Caki2 (cell line): ENCODE measurements at places on chromosomes 4 and X.

GRCh38 chr4:159206427-159206871 lies 103.6 kb downstream of the RAPGEF2 start:
- no peak for DNase-seq

- DNase-seq: peak; percentile 66
Observed at GRCh38 chr4:146957237-146957636, 11.6 kb upstream of the TTC29 start.

DNA sequence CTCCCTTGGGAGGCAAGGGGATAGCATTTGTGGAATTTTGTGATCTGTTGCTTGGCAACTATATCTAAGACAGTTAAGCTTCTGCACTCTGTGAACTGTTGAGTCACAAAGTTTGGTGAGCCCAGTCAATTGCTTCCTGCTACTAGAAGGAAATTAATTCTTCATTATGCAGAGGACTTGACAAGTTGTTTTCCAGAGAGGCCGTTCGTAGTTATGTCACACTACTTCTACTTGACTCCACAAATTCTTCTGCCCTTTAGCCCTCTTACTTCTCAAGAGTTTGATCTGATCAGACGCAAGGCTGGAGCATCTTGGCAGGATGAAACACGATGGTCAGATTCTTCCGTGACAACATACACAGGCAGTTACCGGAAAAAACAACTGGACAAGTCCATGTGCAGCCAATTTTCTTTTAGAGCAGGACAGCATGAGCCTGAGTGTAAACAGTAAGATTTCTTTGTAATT lies at the start of gene C4orf51:
Gene C4orf51 (plus strand): TSS at position 156 of the 465 bp plus-strand sequence. CDS start 58 bp downstream, at position 214.
- peak; percentile 63 for DNase-seq

DNA sequence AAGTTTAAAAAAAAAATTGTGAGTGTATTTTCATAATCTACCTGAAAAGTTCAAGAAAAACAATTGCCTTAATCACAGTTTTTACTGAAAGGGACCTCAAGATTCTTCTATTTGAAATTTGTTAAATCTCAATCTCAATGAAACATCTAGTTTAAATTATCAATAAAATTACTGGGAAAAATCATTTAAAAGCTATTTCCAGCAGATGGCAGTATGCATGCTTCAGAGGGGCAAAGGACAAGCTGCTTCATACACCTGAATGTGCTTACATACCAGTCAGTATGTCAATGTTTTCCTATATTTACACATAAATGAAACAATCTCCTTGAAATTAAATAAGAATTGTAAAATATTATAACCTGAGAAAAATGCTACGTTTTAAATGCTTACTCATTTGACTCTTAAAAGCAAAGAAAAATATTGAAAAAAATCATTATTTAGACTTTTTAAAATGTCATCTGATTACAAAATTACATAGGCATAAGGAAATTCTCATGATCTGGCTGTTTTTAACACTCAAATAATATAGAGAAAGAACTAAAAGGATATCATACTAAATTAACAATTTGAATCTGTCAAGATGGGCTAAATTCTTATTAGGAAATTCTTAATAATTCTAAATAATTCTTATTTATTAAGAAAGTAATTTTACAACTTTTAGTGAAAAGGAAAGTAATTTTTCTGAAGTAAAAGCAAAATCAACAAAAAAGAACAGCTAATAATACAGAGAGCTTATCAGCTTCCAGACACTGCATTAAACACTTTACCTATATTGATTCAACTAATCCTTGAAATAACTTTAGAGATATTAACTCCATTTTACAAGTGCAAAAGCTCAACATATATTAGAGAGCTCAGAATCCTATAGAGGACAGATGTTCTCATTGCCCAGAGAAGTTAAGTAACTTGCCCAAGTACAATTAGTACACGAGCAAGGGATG lies 242.1 kb downstream of the ADAMTS3 start:
- DNase-seq: peak; percentile 35

GRCh38 chr4:184553891-184554290 lies 79.5 kb upstream of the IRF2 start:
- no peak for DNase-seq

DNA sequence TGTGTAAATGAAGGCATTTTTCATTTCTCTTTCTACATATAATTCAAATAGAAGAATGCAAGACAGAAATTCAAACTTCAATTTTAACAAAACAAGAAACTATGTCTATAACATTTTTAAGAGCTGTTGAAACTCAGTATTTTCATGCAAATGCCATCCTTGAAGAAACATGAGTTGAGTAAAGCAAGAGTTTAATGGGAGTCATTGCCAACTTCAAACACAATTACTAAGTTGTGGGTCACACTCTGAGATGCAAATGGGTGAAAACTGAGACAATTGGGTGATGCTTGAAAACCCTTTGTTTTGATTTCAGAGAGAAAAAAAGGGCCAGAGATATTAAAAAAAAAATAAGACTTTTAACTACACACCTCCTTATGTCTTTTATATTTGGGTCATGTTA lies 865.9 kb downstream of the FAT4 start:
- DNase-seq: no peak

DNA sequence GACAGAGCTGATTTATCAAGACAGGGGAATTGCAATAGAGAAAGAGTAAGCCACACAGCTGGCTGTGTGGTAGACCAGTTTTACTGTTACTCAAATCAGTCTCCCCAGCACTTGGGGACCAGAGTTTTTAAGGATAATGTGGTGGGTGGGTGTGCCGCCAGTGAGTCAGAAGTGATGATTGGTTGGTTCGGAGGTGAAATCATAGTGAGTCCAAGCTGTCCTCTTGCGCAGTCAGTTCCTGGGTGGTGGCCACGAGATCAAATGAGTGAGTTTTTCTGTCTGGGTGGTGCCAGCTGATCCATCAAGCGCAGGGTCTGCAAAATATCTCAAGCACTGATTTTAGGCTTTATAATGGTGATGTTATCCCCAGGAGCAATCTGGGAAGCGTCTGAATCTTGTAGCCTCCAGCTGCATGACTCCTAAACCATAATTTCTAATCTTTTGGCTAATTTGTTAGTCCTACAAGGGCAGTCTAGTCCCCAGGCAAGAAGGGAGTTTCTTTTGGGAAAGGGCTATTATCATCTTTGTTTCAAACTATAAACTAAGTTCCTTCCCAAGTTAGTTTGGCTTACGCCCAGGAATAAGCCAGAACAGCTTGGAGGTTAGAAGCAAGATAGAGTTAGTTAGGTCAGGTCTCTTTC lies 44.0 kb upstream of the PPP1R2C start:
- no peak for DNase-seq

GRCh38 chr4:185502386-185502785 lies 30.9 kb upstream of the CCDC110 start:
- no peak for DNase-seq

- no peak for DNase-seq
Observed at GRCh38 chr4:188109157-188109755, at the start of gene TRIML2. Gene TRIML2, minus strand, starts transcription at chr4:188109603. Its CDS starts 4,235 bp downstream, at chr4:188105368.

- DNase-seq: no peak
Observed at GRCh38 chr4:102601586-102602227, 100.5 kb downstream of the NFKB1 start.

GRCh38 chr4:168240821-168241220 lies 77.7 kb downstream of the DDX60 start:
- DNase-seq: no peak

- no peak for DNase-seq
Observed at GRCh38 chrX:9340598-9341290, 124.1 kb upstream of the TBL1X start.

- no peak for DNase-seq
Observed at GRCh38 chrX:69268611-69269010, 103.4 kb upstream of the PJA1 start.

DNA sequence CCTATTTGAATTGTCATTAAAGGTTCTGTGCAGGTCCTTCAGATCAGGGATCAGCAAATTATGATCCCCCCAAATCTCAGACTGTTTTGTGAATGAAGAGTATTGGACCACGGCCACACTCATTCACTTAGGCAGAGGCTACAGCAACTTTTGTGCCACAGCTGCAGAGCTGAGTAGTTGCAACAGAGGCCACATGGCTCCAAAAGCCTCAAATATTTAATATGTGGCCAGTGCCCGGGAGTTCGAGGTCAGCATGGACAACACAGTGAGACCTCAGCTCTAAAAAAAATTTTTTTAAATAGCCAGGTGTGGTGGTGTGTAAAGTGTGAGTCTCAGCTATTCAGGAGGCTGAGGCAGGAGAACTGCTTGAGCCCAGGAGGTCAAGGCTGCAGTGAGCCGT lies 100.7 kb downstream of the NSUN7 start:
- no peak for DNase-seq

DNA sequence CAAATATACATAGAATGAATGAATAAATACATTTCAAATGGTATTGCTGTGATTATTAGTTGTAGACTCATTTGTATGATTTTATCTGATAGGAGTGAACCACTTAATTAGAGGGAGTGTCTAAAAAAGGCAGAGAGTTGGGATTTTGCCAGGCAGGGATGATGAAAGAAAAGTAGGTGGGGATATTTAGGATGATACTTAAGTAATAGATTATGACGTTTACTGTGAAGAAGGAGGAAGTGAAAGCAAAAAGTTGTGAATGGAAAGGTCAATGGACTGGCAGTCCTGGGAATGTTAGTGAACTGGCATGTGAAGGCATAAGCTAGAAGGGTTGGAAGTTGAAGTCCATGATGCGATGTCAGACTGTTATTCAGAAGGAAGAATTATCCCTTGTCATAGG lies 917.1 kb downstream of the RAPGEF2 start:
- DNase-seq: no peak

GRCh38 chr4:113328514-113328913 lies 279.1 kb downstream of the ANK2 start:
- DNase-seq: no peak

DNA sequence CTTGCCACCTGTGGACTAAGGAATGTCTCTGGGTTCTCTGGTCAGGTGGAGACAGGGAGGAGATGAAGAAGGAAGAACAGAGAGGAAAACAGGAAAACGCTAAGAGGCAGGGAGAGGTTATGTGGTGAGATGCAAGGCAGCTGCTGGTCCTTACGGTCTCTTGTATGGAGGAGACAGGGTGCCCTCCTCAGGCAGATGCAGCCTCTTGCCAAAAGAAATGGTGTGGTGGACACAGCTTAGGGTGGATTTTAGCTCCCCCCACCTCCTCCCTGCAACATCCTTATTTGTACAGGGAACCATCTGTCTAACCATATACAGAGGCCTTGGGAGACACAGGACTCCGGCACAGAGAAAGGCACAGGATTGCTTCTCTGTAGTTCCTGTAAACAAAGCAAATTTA lies 9.7 kb downstream of the OCIAD2 start:
- DNase-seq: no peak

GRCh38 chr4:1122505-1122904 lies 9.1 kb upstream of the RNF212 start:
- DNase-seq: no peak

DNA sequence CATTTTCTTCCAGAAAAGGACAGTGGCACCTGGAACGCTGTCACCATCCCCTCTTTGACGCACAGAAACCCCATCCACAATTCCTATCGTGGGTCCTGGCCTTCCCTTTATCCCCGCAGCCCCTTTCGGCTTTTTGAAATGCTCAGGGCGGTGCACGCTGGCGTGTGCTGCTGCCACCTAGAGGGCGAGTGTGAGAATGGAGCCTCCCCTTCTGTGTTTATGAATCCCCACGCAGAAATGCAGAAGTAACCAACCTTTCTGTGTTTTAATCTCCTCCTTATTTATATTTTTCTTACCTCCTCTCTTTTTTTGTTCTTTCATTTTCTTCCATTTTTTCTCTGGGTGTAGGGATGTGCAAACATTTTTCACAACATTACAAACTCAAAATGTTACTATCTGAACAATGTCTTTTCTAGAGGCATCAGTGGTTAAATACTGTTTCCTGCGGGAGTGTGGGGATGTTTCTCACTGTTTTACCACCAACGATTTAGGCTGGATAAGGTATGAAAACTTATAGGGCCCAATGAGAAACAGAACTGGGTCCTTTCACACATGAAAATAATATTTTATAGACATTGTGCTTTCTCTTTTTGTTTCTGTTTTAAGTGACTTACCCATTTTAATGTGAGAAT lies 50.0 kb downstream of the TMA16 start:
- DNase-seq: peak; percentile 31

DNA sequence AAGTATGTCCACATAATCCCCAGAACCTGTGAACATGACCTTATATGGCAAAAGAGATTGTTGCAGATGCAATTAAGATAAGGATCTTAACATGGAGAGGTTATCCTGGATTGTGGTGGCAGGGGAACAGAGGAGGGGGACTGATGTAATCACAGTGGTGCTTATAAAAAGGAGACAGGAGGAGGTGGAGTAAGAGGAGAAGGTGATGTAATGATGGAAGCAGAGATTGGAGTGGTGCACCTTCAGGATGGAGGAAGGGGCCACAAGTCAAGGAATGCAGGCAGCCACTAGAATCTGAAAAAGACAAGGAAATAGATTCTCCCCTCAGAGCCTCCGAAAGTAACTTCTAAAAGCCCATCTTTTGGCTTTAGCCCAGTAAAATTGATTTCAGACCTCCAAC lies 388.4 kb downstream of the BCOR start:
- DNase-seq: no peak

- no peak for DNase-seq
Observed at GRCh38 chrX:39766085-39766726, 331.6 kb downstream of the BCOR start.

DNA sequence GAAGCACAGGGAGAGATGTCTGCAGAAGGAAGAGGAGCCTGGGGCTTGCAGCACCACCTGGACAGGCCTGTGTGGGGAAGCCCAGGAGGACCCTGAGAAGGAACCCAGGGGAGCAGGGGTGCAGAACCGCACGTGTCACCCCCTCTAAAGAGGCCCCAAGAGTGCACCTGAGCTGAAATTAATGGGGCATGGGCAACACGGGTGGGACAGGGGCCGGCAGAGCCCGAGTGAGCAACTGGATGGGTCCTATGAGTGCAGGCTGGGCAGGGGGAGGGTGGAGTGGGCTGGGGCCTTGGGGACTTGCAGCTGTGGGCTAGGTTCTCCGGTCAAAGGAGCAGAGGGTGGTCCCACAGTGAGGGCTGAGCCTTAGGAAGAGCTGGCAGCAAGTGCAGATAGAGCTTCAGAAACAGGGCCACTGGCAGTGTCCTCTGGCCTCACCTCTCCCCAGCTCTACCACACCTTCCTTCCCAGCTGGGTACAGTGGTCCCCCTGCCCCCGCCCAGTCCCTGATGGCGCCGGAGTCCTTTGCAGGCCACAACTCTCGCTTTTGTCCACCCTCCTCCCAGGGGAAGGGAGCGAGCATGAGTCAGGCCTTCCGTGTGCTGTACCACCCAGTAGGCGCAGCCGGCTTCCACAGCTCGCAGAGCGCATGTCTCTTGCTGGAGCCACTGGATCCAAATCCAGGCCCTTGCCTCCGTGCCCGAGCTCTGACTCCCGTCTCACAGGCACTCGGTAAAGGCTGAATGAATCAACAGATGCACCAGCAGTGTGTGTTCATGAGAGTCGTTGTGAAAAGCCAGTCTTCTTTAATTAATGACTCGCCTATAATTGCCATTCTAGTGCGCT lies 131.6 kb downstream of the HMX1 start:
- no peak for DNase-seq

- DNase-seq: no peak
Observed at GRCh38 chrX:119687661-119688413, 5.1 kb downstream of the SEPTIN6 start.

DNA sequence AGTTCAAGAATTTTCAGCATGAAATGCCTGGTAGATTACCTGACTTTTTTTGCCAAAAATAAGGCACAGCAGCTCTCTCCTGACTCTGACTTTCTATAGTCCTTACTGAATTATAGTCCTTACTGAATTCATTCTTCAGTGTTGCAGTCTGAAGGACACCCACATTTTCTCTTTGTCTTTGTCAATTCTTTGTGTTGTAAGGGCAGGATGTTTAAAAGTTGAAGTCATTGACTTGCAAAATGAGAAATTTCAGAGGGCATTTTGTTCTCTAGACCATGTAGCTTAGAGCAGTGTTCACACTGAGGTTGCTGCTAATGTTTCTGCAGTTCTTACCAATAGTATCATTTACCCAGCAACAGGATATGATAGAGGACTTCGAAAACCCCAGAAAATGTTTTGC lies 168.0 kb downstream of the SOWAHB start:
- no peak for DNase-seq

GRCh38 chr4:36551697-36552214 lies 270.3 kb downstream of the DTHD1 start:
- no peak for DNase-seq
